Esophagus squamous epithelium (tissue), 5 donors: ENCODE measurements at places on chromosomes 1 and 21.

- no peak for DNase-seq
These were observed 227.7 kb upstream of the SAMSN1 start for GRCh38 chr21:14773777-14774345.

DNA sequence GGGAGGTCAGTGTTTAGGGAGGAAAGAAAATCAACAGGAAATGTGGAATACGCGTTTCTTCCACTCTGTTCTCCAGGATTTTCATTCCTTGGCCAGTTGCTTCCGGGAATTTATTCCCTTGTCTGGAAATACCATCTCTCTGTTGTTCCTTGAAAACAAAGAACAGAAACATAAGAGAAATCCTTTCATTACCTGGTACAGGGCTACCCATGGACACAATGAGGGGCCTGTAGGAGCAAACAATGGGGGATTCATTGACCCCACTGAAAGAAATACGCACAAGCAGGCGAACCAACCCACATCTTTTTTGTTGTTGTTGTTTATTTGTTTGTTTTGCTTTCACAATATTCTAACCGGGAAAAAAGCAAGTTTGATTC, 20.0 kb upstream of the BACE2 start:
- no peak for DNase-seq

DNA sequence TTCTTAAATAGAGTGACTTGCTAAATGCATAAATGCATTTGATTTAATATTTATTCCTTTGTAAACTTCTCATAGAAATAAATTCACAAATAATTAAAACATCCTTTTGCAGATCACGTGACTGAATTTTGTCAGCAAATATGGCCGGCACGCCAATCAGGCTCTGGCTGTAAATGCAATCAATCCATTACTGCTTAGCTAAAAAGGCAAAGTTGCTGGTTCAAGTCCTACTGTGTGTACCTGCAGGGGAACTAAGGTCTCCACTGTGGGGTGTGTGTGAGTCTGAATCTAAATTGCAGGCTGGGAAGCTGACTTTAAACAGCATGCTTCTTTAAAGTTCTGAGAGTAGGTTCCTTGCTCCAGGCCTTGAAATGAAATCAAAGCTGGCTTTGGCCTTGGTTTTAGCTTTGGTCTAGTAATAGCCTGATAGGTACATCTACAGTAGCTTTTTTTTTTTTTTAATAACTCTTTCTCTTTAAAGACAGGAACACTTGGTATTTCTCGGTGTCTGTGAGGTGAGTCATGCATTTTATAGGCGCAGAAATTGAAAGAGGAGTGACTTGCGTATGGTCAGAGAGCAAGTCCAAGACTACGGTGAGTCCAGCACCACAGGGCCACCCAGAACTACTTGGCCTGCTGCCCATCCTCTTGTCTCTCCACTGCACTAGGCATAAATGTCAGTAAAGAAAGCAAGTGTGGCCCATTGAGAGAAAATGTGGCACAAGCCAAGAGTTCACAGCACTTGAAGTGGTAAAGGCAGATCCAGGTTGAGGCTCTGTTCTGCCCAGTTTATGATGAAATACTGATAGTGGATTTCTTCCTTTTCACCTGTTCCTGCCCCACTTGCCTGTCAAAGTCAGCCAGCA, 36.2 kb upstream of the LYST start:
- no peak for DNase-seq

GRCh38 chr1:60916906-60917305, 165.5 kb upstream of the NFIA start:
- DNase-seq, result no peak

- no peak for DNase-seq
These were observed 22.0 kb upstream of the BATF3 start for GRCh38 chr1:212721388-212722247.

GRCh38 chr1:33162141-33162540, 19.7 kb downstream of the TRIM62 start:
- no peak for DNase-seq

GRCh38 chr1:63807046-63807445, 33.2 kb downstream of the ROR1 start:
- no peak for DNase-seq
